ENCODE measurements at places on chromosomes 7 and 10. TPM values are rescaled to one million over a fixed set of nuclear protein-coding genes. Genes with fewer than 3 reads are reported as not detected.
A peak's percentile ranks its signal among the peaks of the same experiment; 100 is the strongest.

DNA sequence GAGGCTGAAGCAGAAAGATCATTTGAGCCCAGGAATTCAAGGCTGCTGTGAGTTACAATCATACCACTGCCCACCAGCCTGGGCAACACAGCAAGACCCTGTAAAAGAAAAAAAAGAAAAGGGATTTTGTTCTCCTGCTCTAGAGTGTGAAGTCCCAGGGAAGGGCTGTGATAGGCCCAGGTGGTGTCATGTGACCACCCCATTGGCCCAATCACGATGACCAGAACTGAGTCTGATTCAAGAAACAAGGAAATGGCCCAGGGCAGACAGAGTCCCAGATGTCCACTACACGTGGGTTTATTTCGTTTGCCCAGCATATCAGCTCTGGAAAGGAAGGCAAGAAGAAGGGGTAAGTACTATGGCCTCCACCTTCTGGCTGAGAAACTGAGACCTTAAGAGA is 81.3 kb upstream of the CUX1 start:
- no peak for DNase-seq

GRCh38 chr7:42381161-42381560 is 144.2 kb upstream of the GLI3 start:
- DNase-seq, result no peak

- DNase-seq, result no peak
Measured at GRCh38 chr10:129647590-129647989, 180.5 kb downstream of the MGMT start.

GRCh38 chr10:86968271-86968993 is at the start of gene ADIRF:
Gene ADIRF, plus strand, starts transcription at chr10:86968482. Its CDS starts 63 bp downstream, at chr10:86968545.
- DNase-seq, result peak; percentile 26

DNA sequence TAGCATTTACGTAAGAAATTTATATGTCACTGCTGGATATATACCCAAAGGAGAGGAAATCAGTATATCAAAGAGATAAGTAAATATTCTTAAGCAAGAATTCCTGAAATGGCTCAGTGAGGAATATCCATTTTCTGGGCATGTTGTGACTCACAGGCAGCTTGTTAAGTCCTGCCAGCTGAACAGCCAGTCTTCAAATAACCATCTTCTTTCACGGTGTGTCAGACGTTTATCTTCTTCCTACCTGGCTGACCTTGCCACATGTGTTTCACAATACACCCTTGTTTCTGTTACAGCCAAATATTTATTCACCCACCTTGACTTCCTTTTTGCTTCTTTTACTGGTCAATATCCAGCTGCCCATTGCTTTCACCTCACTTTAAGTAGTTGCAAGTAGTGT is 648.1 kb downstream of the ANKRD7 start:
- DNase-seq, result no peak

GRCh38 chr7:74371381-74372341 is 82.0 kb upstream of the GTF2IRD1 start:
- peak; percentile 61 for DNase-seq

- no peak for DNase-seq
Measured at GRCh38 chr10:78700413-78700812, 368.4 kb upstream of the ZMIZ1 start.

- DNase-seq, result no peak
Measured at GRCh38 chr7:46022397-46022796, 101.3 kb upstream of the IGFBP3 start.

DNA sequence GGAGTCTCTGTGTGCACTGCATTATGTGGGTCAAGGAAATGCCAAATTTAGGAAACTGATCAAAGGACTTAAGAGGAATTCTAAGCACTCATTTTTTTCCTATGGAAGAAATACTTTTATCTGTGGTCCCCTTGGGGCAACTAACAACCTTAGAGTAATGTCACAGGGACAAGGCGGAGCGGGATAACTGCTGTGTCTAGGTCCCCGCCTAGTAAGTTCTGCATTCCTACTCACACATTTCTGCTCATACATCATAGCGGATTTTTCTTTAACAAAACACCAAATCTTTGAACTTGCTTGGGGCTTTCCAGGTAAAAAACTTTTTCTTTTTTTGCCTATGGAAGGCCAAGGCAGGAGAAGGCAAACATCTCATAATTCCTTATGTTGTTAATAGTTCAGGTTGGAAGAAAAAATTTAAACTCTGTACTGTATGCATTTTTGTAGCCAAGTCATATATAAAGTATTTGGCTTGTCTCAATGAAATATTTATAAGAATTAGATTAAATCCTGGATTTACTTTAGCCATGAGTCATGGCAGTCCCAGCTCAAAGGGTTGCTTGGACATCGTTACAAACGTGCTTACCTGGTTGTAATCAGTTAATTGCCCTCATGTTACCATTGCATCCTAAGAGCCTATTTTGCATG is 285.0 kb downstream of the PHTF2 start:
- DNase-seq, result no peak

- no peak for DNase-seq
Measured at GRCh38 chr7:46153583-46153950, 232.5 kb upstream of the IGFBP3 start.

DNA sequence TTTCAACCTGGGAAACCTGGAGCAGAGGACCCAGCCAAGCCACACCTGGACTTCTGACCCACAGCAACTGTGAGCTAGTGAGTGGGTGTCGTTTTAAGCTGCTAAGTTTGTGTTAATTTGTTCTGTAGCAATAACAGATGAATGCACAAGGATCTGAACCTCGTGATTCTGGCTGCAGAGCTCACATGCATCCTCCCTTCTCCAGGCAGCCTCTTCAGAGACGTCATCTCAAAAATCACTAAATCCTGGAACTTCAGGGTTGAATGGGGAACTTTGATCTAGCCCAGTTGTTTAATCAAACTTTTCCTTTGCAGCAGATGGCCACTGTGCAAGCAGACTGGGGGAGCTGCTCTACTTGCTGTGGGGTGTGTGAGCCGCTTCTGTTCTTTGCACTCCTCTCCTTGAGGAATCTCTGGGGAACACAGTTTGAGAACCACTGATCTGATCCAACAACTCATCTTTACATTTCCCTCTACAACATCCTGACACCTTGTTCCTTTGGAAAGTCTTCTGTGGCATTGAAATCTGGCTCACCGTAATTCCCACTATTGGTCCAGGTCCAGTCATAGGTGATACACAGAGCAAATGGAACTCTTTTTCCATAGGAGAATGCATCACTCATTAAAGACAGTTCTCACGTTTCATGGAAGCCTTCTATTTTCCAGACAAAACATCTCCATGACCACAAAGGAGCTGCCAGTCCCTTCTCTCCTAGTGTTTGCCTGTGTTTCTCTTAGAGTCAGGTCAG is 90.3 kb downstream of the CHN2 start:
- DNase-seq, result no peak

Gene SEMA4G
- total RNA-seq, result 13.0 TPM

Gene GPR146
- total RNA-seq, result 0.92 TPM

Gene NRP1
- 3.0 TPM for total RNA-seq

Gene NEURL1
- 1.2 TPM for total RNA-seq

Gene ACTR3C
- total RNA-seq, result 1.5 TPM

Gene TMEM236
- total RNA-seq, result 0.04 TPM

Data from WTC11 (cell line).